Posterior vena cava (tissue), 2 donors: ENCODE measurements at places on chromosomes 2 and 18. TPM values are rescaled to one million over a fixed set of nuclear protein-coding genes. Genes with fewer than 3 reads are reported as not detected.
A peak's percentile ranks its signal among the peaks of the same experiment; 100 is the strongest.

- DNase-seq, result peak; percentile 55
These were observed 7.3 kb upstream of the PROM2 start for GRCh38 chr2:95266781-95267430.

Gene MARCO
- 78.2 TPM for total RNA-seq

DNA sequence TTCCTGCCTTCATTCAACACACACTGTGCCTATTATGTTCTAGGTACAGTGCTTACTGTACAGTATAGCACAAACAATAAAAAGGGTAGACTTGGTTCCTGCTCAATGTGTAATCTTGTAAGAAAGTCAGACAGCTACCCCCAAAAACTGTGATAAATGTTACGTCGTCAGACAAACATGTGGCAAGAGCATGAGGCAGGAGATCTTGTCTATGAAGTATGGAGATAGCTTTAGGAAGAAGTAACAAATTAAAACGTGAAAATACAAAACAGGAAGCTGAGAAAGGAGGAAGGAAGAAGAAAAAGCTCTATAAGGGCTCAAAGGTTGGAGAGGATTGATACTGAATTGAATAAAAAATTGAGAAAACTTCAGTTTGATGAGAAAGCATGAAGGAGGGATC, 276.2 kb upstream of the HNRNPA3 start:
- no peak for DNase-seq

Gene DNER
- total RNA-seq, result 0.67 TPM

Gene MROH2A
- total RNA-seq, result not detected

DNA sequence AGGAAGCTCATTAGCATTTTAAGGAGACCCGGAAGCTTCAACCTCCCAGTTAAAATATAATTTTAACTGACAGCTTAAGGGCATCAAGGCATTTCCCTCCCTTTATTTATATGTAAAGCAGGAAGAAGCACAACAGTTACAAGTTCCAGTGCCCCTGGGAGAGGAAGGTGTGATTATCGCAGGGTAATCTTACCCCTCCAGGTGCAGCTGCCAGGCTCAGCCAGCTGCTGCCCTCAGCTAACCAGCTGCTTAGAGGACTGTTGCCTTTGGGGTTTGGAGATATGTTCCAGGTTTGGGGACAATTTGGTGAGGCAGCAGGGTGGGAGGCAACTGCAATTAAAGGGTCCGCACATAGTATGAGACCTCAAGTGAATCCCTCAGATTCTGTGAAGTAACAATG, 55.3 kb upstream of the SETBP1 start:
- DNase-seq, result no peak

DNA sequence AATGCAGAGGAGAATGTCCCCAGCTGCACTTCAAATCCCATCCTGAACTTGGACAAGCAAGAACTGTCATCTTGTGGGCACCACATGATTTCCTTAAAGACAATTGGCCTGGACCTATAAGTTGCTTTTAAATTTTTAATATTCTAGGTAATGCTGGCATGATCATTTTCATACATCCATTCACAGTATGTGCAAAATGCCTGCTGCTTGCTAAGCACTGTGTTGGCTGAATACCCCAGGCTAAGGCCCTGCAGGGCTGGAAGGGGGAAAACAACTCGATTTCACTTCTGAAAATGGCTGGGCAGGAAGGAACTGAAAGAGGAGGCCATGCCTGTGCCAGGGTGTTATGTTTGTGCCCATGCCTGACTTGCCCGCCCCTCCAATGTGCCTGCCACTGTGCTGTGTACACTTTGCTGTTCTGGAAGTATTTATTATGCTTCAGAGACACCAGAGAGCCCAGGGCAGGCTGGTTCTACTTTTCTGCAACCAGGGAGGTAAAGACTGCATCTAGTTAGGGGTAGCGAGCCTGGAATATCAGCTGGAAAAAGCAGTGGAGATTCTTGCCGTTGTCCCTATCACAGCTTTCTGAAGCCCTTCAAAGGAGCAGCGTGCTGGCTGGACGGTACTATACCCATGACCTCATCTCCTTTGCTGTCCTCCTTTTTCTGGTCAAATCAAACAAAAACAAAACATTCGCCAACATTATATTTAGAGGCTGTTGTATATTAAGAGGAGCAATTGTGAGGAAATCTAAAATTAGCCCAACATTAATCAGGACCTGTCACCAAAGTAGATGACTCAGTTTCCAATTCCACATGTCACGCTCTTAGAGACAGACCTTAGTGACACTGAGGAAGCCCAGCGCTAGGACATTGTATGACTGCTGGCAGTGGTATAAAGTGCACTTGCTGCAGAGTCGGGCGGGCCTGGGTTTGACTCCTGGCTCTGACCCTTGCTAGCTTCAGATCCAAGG, 158.1 kb downstream of the DDX1 start:
- no peak for DNase-seq

DNA sequence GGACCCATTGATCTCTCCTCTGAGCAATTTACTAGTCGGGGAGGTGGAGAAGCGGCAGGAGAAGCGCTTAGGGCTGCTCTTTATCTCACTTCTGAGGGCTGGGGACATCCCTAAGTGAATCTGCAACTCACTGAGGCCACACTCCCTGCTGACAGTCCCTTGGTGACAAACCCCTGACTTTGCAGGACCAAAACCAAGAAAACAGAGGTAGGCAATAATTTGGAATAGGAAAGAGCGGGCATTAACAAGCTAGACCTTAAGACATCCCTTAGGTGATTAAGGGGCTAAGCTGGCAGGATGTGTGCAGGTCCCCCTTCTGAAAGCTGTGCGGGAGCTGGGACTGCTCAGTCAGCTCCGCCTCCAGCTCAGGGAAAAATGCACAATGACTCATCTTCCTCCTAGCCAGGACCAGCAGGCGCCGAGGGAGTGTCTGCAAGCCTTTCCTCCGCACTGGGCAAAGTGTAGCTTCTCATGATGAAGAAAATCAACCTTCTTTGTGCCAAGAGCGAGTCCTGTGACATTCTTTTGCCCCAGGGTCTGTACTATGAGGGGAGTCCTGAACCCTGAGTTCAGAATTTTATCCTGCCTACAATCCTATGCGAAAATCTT, 63.3 kb downstream of the BOD1L2 start:
- peak; percentile 80 for DNase-seq

Gene SPTBN1
- 329 TPM for total RNA-seq

Gene C2orf76
- total RNA-seq, result 9.2 TPM

Gene EGR4
- total RNA-seq, result not detected

Gene IHH
- total RNA-seq, result not detected

- DNase-seq, result no peak
These were observed 2.2 kb downstream of the STAMBP start for GRCh38 chr2:73830871-73831401.

- no peak for DNase-seq
These were observed 265.7 kb downstream of the CCDC85A start for GRCh38 chr2:56449449-56449860.

GRCh38 chr2:134736167-134736880, 17.5 kb upstream of the TMEM163 start:
- DNase-seq, result no peak

- no peak for DNase-seq
These were observed 268.9 kb upstream of the TANK start for GRCh38 chr2:160891353-160891740.

GRCh38 chr2:69616755-69617154, 26.8 kb downstream of the AAK1 start:
- no peak for DNase-seq

Gene NEU2
- total RNA-seq, result not detected

Gene SLC5A7
- not detected for total RNA-seq

Gene CXCR1
- total RNA-seq, result 1.1 TPM
